Activated CD4-positive, alpha-beta T cell treated with anti-CD3 and anti-CD28 coated beads, Interleukin-2, amount 50 U/mL, for 24 hours (primary cell): ENCODE measurements at places on chromosomes 1 and 21.

GRCh38 chr1:38152351-38153065 is 105.9 kb upstream of the POU3F1 start:
- DNase-seq: no peak

GRCh38 chr1:240255922-240256321 is 164.2 kb downstream of the FMN2 start:
- no peak for DNase-seq

DNA sequence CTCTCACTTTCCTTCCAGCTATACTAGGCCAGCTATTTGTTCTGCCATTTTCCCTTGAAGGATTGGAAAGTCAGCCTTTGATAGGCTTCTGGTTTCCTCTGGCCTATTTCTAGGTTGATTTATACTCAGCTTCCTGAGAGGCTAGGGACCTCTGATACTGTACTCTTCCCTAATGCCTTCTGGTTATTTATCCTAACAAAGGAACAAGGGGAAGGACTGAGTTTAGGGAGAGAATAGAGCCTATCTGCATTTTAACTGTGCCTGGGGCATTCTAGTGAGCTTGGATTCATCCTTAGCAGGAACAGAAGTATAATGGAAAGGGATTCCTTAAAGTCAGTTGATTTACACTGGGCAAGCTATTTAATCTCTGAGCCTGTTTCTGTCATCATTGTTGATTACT is 11.8 kb upstream of the TMEM39B start:
- DNase-seq: no peak

- no peak for DNase-seq
Observed at GRCh38 chr21:25626757-25627156, 12.3 kb upstream of the JAM2 start.

DNA sequence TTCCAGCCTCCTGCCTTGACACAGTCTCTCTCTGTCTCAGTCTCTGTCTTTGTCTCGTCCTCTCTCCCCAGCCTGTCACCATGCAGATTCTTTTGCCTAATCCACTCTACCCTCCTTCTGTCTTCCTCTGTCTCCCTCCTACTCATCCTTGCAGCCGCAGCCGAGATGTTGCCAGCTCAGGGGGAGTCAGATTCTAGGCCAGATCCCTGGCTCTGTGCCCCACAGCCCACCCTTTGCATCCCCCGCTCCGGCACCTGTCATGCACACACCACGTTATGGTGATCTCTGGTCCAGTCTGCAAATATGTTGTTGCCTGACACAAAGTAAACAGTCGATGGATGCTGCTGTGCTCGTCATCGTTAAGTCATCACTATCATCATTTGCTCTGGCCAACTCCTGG is 35.5 kb upstream of the IGSF21 start:
- DNase-seq: no peak

GRCh38 chr1:101276818-101277217 is 40.0 kb downstream of the S1PR1 start:
- DNase-seq: no peak

DNA sequence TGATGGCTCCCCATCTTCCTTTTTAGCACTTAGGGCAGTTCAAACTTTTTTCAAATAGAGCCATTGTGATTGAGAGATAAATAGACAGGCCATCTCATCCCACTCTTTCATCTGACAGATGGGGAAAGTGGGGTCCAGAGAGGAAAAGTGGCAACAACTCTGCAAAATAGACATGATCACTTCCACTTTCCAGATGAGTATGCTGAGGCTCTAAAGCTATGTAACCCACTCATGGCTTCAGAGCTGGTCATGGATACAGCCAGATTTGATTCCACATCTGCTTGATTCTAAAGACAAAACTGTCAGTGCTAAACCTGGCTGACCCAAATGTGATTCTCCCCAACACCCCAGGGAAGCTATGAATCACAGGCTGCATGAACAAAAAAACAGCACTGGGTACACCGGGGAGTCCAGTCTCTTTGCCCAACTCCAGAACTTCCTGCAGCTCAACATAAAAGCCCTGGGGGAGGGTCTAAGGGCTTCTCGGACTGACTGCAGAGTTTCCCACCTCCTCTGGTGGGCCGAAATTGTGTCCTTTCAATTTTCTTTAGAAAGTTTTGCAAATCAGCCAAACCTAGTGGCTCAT is 59.3 kb downstream of the PLPP3 start:
- DNase-seq: no peak

GRCh38 chr21:42036313-42036712 is 26.2 kb upstream of the ZBTB21 start:
- no peak for DNase-seq

DNA sequence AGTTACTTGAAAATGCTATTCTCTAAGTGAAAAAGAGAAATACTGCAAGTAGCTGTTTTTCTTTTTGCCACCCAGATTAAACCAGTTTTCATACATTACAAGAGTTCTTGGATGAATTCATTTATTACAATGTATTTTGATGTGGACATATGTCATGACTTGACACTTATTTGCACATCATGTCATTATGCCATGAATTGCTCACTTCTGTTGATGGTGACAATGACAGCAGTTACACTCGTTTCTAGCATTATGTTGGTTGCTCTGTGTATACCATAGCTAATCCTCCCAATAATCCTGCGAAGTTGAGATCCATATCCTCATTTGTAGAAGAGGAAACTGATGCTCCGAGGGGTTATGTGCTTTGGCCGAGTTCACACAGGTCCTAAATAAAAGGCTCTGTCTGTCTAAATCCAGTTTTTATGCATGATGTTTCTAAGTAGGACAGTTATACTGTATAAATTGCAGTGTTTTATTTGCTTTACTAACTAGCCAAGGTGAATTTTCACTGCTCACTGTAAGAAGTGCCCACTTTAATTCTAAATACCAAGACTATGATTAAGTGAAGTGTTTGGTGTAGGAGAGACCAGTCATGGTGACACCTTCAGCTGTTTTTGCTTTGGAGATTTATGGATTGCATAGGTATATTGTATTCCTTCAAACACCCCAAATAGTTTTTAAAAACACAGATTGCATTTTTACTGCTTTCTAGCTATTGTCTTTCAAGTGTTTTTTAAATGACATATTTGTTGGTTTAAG is 56.7 kb downstream of the PRDM2 start:
- DNase-seq: no peak
